ENCODE measurements at places on chromosomes 7 and 10. TPM values are rescaled to one million over a fixed set of nuclear protein-coding genes. Genes with fewer than 3 reads are reported as not detected.

- peak; percentile 13 for DNase-seq
Measured at GRCh38 chr10:132544744-132545658, 7.4 kb downstream of the INPP5A start.

DNA sequence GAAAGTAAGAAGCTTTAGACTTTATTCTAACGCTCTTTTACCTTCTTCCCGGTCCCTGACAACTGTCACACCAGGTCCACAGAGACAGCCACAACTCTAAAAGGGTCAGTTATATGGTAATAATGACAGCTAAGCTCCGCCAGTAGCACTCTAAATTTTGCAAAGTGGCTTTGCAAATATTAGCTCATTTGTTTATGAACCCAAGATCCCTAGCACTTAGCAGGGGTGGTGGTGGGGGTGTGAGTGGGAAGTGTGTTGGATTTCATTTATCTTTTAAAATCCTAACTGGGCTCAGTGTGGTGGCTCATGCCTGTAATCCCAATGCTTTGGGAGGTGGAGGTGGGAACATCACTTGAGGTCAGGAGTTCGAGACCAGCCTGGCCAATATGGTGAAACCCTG is 34.8 kb upstream of the SDK1 start:
- DNase-seq = no peak

DNA sequence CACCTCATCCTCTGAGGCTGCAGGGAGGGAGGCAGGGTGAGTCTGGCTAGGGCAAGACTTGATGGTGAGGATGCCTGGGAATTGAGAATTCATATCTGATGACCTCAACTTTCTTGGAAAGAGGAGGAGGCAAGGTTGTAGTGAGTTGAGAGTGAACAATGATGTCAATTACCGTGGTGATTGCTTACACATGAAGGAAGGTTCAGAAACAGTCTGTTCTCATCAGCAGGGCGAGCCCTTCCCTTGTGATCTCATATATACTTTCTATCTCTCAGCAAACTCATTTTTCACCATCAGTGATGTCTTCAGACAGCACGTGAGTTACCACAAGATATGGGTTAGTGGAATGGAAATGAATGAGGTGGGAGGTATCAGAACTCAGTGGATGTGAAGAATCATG is 20.1 kb upstream of the COL13A1 start:
- DNase-seq = no peak

Gene SPDYE2
- not detected for total RNA-seq

Gene DIP2C
- total RNA-seq = 30.8 TPM

Gene ANKRD61
- total RNA-seq = not detected

DNA sequence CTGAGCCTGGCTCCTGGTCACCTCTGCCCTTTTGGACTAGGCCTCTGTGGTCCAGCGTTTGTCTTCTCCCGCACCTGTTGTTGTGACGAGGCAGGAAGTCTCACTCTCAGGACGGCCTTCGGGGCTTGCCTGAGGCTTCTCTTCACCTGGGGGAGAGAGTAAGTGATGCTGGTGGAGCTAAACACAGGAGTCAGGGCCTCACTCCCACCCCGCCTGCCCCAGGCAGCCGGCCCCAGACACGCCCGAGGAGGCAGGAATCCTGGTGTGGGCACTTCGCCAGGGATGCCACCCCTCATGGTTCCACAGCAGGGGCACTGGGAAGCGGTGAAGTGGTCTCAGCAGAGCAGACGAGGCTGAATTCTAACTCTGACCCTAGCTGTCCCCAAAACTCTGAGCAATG is 42.4 kb downstream of the IL2RA start:
- DNase-seq = no peak

DNA sequence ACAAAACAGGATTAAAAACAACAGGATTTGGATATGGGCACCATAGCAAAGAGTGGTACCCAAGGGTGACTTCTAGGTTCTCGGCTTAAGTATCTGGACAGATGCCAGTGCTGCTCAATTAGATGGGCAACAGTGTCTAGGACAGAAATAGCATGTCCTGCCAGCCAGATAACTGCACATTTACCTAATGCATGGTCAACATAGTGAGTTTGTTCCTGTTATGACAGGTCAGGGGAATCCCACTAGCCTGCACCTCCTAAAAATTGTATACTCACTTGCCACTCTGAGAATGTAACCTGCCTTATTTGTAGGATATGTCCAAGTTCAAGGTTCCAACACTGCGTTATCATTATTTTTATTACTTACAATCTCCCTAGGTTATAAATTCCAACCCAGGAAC is 471.7 kb downstream of the GRM8 start:
- DNase-seq = no peak

- no peak for DNase-seq
Measured at GRCh38 chr7:38502289-38502688, 128.9 kb downstream of the AMPH start.

GRCh38 chr7:143914938-143915652 is 13.1 kb upstream of the TCAF1 start:
- no peak for DNase-seq

Gene OR6V1
- total RNA-seq = not detected

Gene FBXL13
- total RNA-seq = 0.36 TPM

DNA sequence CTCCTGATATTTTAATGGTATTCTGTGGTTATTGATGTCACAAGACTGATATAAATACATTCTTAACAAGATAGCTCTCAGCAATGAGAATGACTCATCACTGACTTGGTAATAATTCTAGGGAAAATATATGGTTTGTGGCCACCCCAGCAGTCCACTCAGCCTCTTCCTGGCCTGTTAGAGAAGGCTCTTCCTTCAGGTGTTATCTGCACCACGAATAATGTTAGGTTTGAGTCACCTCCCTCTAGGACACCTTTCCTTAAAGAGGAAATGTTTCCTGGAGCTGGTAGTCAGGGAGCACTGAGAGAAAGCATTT is 163.3 kb downstream of the SVIL start:
- no peak for DNase-seq

Gene CPEB3
- total RNA-seq = 13.6 TPM

Gene ERVW-1
- not detected for total RNA-seq

Gene PHYHIPL
- total RNA-seq = 0.11 TPM

DNA sequence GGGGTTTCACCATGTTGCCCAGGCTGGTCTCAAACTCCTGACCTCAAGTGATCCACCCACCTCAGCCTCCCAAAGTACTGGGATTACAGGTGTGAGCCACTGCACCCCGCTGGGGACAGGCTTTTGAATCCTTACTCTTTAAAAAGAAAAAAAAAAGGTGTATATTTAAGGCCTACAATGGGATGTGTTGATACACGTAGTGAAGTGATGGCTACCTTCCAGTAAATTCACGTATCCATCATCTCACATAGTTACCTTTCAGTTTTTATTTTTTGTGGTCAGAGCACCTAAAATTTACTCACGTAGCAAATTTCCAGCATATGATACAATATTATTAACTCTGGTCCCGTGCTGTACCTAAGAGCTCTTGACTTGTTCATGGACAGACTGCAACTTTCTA is 119.5 kb upstream of the INSYN2A start:
- DNase-seq = no peak

GRCh38 chr7:73585196-73585595 is 6.8 kb upstream of the TBL2 start:
- DNase-seq = no peak

GRCh38 chr10:79468015-79468560 is 22.7 kb upstream of the ZCCHC24 start:
- no peak for DNase-seq

Gene SPAG6
- total RNA-seq = not detected

DNA sequence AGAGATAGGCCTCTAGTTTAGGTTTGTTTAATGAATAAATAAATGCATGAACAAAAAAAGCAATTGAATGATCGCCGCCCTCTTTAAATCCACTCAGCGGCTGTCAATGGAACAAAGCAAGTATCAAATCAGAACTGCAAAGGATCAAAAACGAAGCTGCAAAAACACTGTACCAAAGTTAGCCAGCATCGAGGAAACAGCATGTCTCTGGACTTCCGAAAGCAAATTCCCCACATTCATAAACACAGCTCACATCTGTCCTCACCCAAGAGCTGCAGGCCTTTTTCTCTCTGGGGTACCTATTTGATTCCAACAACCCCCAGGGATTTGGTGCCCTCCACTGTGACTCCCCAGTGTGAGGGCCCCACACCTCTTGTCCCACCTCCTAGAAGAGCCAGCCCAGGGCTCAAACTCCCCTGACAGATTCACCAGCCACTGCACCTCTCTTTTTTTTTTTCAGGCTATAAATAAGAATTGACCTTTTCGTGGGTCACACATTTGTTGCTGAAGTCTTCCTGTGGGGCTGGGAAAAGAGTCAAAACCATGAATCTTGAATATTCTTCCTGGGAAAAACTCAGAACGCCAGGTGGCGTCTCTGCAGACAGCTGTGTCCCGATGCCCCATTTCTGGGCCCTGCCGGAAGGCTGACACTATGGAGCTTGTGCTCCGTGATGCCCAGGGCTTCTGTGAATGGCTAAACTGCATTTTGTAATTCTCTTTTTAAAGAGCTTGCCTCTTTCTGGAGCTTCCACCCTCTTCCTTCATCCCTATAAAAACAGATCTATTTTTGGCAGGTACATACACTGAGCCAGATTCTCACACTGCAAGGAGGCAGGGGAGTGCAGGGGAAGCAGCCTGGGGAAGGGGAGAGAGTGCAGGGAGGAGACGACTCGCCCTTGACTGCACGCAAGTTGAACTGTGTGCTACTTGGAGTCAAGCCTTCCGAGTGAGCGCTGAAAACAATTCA is 51.7 kb downstream of the HSPA12A start:
- DNase-seq = no peak

- no peak for DNase-seq
Measured at GRCh38 chr10:25017154-25017590, 760 bp downstream of the THNSL1 start.

DNA sequence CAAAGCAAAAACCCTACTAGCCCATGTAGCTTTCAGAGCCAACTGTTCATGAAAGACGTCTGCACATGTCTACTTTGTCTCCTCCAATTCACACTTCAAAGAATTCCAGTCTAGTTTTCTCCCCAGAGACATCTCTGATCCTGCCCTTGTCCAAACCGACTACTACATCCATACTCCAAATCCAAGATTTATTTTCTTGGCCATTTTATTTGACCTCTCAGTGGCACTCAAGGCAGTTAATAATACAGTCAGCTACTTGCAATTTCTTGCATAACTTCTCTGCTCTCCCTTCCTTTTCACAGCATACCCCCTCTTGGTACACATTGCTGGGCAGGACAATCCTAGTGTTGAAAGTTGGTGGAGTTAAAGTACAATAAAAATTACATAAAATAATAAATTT is 170.9 kb upstream of the INHBA start:
- no peak for DNase-seq

GRCh38 chr7:27179503-27180430 is 5.3 kb downstream of the HOXA11 start:
- DNase-seq = peak; percentile 46

DNA sequence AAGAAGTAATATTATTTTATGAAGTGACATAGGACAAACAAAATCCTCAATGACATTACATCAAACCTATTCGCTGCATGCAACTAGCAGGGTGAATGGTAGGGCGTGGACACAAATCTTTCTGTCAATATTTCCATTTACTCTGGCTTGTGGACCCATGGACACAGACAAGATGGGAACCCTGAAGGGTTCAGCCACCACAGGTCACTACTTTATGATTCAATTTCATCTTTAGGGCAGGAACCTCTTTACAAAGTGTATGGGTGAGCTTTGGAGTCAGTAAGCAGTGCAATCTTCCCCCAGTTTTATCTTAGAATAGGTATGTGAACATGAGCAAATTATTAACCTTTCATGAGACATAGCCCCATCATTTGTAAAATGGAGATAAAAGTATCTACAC is 982.4 kb upstream of the LRRTM3 start:
- DNase-seq = no peak

- no peak for DNase-seq
Measured at GRCh38 chr7:141275350-141275749, 201.5 kb downstream of the TMEM178B start.

- no peak for DNase-seq
Measured at GRCh38 chr7:103947026-103947655, 42.3 kb downstream of the RELN start.

Gene MRLN
- not detected for total RNA-seq

- DNase-seq = no peak
Measured at GRCh38 chr7:4730971-4731370, 44.5 kb upstream of the AP5Z1 start.

GRCh38 chr7:29479301-29480200 is 84.1 kb upstream of the PRR15 start:
- DNase-seq = no peak

Gene RET
- 0.60 TPM for total RNA-seq

- DNase-seq = no peak
Measured at GRCh38 chr7:1129431-1129830, 30.6 kb downstream of the ZFAND2A start.

GRCh38 chr10:110833234-110833940 is 38.3 kb upstream of the PDCD4 start:
- no peak for DNase-seq

GRCh38 chr10:784403-785088 is 95.1 kb upstream of the DIP2C start:
- peak; percentile 42 for DNase-seq

Gene TAS2R4
- 0.25 TPM for total RNA-seq

DNA sequence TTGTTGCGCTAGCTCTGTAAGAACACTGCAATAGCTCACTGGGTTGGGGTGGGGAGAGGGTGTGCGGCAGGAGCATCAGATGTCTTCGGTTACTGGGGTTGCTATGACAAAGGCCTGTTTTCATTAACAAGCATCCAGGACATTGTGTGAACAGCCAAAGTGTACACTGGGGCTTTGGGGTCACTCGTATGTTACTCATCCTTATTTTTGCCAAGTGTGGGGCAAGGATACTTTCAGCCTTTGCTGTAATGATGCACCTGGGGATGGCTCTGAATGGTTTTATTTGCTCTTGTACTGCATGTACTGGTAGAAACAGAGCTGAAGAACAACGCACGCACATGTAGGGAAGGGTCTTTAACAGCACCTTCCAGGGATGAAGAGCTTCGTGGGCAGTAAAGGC is 73.0 kb upstream of the AFAP1L2 start:
- peak; percentile 40 for DNase-seq

Gene VPS26A
- 33.1 TPM for total RNA-seq

- no peak for DNase-seq
Measured at GRCh38 chr7:98969386-98969785, 91.1 kb downstream of the TRRAP start.

DNA sequence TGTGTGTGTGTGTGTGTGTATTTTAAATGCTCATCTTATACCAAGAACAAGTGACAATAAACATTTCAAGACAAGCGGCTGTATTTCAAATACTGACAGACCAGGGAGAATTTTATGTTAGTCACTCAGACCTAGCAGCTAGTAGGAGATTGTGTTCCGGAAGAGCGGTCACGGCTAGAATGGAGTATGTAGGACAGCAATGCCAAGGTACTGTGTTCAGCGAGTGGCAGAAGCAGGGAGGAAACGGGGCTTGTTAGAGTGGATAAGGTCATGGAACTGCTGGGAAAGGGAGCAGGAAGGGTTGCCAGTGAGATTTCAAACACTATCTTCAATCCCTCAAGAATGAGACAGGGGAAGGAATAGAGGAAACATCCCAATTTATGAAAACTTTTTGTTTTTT is 260.5 kb upstream of the PITRM1 start:
- no peak for DNase-seq

Gene FZD8
- total RNA-seq = 6.6 TPM
